ENCODE measurements at places on chromosomes 5 and 9.
A peak's percentile ranks its signal among the peaks of the same experiment; 100 is the strongest.

DNA sequence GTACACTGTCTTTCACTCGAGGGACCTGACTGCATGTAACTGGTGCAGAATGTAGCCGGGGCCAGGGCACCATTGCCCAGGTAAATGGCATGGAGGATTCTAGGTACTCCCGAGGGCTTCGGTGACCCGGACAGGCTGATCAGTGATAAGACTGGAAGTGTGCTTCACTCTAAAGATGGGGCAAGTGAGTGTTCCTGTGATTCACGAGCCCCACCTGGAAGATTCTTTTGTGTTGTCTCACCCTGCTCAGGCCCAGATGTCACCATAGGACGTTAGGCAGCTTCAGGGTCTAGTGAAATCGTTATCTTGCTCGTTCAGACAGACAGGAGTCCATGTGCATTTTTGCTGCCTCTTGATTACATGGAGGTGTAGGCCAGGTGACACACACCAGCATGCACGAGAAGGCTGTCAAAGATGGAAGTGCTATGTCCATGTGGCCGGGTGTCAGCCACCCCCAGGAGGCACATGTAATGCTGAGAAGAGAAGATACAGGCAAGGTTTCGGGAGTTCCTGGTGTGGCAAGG, 73.9 kb downstream of the WNK2 start:
- no peak for DNase-seq

- no peak for DNase-seq
These were observed 22.4 kb downstream of the SLC9A3 start for GRCh38 chr5:501831-502184.

DNA sequence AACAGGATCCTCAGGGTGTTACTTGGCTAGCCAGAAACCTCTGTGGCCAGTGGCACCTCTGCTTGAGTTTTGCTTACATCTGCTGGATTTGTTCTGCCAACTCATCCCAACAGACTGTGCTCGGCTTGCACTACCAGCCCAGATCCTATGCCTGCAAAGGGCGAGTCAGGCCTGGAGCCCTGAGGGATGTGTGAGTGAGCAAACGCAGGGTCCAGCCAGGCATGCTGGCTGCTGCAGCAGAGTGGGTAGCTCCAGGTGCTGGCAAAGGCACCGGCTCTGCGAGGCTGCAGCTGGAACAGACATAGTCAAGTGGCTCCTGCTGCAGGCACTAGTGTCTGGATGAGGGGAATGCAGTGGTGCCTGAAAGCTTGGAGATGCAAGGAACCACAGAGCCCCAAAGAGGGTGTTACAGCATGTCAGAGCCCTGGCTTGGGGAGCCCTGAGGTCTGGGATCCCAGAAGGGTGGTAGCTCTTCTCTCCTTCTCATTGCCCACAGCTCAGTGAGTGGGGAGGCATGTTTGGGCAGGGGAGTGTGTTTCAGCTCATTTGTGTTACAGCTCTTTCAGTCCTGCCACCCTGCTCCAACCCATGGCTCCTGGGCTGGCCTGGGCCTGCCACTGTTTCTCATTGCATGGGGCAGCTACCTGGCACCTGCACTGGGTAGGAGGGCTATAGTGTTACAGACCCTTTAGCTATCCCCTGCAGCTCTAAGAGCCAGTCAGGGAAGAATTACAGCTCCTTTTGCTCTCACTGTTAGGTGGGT, 332.6 kb downstream of the TAF11L14 start:
- DNase-seq, result no peak

GRCh38 chr5:94910721-94911120, 292.3 kb downstream of the SLF1 start:
- no peak for DNase-seq

DNA sequence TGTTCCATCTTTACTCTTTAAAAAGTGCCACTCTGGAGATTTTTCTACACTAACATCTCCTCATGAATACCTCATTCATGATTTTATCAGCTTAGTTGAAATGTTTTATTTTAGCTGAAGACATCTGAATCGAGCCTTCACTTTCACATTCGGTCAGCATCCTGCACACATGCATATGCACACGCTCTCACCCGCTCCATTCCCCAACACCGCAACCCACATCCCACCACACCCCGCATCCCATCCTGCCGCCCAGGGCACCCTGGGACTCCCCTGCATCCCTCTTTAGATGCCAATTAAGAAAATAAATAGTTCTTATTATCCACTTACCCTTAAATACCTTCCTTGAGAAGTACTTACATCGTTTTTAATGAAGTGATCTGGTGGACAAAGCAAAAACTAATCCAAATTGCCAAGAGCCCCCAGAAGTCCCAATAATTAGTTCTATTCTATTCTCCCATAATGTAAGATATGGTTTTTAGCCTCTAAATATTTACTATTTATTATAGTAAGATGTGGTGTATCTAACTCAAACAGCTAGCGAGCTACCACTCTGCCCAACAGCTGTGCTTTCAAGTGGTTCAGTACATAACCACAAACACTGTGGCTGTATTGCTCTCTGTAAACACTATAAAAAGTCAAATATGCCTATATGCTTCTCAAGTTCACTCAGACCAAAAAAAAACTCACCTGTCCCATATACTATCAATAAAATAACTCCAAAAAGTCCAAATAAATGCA, 38.2 kb downstream of the GZMK start:
- DNase-seq, result no peak

DNA sequence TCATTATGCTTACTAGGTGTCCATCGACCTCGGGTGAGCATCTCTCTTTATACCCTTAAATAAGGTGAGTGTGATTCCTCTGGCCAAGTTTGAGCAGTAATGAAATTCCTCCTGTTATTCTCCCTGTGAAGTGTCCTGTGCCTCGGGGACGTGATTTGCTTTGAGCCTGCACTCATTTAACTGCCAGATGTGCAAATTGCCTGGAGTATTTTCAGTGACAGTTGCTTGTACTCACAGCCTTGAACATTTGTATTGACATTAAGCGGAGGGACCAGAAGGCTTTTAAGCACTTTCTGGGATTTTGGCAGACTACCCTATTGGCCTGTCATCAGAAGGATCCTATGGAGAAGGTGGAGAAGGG, 126.9 kb downstream of the DOCK2 start:
- no peak for DNase-seq

- no peak for DNase-seq
These were observed 3.1 kb upstream of the STOM start for GRCh38 chr9:121373011-121373729.

GRCh38 chr5:3056866-3057265, 305.4 kb upstream of the IRX2 start:
- DNase-seq, result no peak

DNA sequence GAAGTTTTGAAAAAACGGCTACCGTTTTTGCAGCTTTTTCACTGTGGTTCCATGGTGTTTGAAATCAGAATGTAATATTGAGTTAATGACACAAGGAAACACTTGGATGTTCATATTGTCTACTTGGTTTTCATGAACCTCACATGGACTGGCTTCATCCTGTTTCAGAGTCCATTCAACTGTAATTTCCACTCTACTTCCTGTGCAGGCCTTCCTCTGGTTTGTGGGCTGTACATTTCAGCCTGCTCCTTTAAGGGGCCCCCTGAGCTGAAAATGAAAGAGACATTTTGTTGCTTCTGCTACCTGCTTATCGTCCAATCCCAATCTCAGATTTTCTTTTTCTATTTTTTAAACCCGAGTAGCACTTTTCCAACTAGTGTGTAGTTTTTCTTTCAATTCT, 41.8 kb upstream of the CDKN2B start:
- no peak for DNase-seq

DNA sequence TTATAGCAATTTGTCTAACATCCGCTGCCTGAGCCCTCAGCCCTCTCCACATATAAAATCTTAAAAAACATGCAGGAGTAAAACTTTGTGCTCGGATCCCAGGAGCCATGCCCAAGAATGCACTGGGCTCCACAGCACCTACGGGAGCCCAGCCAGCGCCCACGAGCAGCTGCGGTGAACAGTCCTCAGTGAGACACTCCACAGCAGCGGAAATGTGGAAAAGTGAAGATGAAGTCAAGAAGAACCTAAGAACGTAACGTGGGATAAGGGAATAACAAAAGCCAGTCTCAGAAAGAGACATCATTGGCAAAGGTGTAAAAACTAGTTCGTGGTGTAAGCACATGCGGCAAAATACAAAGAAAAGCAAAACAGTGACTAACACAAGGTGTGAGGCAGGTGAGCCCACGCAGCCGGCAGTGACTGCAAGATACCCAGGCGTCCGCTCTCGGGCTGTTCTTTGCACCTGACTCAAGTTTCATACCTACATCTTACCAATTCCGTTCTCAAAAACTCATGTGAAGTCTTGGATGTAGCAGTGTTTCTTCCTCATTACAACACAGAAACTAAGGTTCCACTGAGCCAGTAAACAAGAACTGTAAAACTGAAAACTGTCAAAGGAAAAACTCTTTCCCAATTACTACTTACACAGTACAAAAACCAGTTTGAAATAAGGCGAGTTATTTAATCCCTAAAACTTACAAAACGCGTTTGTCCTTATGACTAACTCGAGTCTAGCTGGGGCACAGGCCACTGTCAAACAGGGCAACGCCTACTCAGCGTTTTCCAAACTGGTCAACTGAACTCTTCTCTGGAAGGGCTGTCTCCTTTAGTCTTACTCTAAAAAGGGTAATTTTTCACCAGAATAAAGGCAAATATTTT, 1.7 kb downstream of the CAMSAP1 start:
- no peak for DNase-seq

DNA sequence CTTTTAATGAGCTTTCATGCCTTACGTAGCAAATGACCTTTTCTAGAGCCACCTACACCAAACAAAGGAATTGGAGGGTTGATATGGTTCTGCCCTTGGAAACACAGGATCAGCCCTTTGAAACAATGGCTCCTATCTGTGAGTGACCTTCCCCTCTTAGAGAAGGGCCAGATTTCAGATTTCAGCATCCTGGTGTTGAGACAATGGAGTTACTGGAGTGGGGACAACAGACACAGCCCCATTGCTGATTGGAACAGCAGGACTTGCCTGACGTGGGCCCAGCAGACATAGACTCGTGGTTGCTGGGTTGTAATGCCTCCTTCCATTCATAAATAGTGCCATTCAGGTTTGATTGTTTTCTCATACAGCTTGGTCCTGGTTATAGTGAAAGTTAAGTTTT, 96.0 kb downstream of the GALNT10 start:
- DNase-seq, result no peak

DNA sequence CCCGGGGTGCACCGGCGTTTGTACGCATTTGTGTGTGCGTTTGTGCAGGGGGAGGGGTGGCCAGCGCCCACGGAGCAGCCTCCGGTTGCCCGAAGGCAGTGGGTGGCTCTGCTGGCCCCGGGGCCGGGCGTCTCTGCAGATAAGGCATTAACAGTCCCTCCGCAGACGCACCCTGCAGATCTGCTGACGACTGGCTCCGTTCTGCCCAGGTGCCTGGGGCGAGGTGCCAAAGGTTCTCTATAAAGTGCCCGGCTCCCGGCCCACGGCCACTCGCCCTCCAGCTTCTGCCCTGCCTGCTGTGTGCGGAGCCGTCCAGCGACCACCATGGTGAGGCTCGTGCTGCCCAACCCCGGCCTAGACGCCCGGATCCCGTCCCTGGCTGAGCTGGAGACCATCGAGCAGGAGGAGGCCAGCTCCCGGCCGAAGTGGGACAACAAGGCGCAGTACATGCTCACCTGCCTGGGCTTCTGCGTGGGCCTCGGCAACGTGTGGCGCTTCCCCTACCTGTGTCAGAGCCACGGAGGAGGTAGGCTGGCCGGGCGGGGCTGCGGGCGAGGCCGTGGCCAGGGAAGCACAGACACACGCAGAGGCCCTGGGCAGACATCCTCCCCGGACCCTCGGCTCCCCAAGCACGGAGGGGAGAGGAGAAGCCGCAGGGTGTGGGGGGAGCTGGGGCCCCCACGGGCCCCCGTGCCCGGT, at the start of gene SLC6A19:
SLC6A19 (plus strand) TSS at position 269 of the 699 bp plus-strand sequence; CDS start at position 325, 56 bp downstream.
- DNase-seq, result no peak

DNA sequence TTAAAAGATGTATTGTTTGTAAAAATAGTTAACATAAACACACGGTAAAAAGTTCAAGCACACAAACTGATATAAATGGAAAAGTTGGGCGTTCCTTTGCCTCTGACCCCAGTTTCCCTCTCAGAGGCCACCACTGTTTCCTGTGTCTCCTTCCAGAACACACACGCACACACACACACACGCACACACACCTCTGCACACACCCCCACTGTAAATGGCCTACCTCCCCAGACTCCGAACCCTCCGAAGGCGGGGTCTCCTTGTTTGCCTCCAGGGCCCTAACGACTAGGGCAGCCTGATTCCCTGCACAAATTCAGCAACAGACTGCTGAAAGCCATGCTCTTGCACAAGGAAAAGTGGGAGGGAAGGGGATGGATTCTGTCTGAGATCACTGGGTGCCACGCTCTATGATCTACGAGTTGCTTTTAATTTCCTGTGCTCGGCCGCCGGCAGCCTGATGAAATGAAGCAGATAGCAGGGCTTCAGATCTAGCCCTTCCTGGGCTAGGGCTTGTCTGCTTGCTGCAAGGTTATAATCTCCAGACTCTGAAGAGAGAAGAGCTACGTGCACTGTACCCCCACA, 184.0 kb upstream of the IL12B start:
- DNase-seq, result no peak

DNA sequence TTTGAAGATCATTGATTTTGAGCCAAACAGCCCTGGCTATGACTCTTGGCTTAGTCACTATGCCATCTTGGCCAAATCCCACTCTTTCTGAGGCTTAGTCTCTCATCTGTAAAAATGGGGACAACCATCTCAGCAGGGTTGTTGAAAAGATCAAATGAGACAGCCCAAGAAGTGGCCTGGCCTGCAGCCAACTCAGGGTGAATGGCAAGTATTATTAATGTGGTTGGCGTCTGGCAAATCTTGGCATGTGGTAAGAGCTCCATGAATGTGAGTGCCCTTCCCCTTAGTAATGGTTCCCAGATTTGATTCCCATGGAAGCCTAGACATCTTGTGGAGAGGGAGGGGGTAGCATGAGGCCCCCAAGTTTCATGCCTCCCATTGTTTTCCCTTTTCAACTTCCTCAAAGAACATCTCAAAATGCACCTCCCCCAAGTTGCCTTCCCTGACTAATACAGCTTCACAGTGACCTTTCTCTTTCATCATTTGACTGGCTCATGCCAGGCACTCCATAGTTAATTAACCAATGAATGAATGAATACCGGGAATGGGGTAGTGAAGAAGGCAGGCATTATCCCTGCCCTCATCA, 11.8 kb upstream of the TGFBI start:
- DNase-seq, result peak; percentile 92
